Coronary artery (tissue), 2 donors: ENCODE measurements at places on chromosomes 3 and 15.

GRCh38 chr15:89395461-89395871, 60.8 kb upstream of the POLG start:
- DNase-seq = no peak

GRCh38 chr15:89939910-89940309, 27.2 kb upstream of the ARPIN start:
- DNase-seq = no peak

- DNase-seq = no peak
Measured at GRCh38 chr15:25178835-25179672, 224.3 kb downstream of the SNRPN start.

DNA sequence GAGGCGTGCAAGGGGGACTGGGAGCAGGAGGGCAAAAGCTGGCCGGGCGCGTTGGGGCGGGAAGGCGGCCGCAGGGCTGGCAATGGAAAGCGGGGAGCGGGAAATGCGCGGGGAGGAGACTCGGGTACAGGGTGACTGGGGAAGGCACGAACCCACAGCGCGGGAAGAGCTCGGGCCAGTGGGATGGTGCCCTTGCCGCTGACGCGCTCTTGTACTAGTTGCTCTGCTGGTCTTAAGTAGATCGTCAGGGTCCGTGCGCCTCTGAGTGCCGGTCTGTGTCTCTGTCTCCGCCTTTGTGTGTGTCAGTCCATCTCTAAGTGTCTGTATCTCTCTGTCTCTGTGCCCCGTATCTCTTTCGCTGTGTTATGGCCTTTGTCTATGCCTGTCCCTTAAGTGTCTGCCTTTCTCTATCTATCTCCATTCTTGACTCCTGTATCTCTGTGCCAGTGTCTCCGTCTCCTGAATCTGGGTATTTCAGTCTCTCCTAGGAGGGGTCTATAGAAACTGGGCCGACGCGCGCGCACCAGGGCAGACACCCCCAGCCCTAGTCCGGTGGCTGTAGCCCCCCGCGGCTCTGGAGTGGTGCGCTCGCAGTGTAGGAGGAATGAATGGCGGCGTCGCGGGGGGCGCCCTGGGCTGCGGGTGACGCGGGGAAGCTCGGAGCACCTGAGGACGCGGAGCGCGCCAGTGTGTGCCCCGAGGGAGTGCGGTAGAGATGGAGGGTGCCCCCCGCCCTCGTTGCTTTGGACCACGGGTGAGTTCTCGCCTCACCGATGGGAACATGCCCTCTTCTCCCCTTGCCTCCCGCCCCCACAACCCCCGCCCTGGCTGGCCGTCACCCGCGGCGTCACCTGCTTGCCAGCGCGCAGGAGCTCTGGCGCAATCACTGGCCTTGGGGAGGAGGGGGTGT, 756 bp upstream of the CAMK2N2 start:
- no peak for DNase-seq

DNA sequence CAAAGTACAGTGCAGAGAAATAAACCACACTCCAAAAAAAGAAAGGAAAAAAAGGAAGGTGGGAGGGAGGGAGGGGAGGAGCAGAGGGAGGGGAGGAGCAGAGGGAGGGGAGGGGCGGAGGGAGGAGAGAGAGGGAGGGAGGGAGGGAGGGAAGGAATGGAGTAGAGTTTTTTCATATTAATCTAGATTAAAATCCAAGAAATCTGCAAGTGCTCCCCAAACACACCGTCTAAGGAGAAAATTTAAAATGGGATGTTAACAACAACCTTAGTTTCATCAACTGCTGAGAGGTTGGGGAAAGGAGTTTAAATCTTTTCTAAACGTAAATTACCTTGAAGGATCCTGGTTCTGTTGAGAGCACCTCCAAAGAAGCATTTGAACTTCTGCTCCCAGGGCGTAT, 6.6 kb downstream of the FSIP1 start:
- no peak for DNase-seq

DNA sequence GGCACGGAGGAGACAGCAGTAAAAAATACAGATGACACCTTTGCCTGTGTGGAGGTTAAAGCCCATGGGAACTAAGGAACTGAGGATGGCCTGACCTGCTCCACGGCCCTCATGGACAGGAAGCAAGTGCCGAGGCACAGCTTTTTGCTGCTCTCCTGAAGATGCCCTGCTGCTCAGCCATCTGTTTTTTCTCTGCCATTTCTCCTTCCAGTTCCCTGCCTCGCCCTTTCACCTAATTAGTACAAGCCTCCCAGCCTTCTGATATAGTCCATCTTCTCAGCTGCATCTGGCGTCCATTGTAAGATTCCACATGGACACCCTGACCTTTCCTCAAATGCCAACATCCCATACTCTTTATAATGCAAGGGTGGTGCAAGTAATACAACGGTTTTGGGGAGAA, 11.8 kb upstream of the CXCR6 start:
- DNase-seq = no peak
